ENCODE measurements at places on chromosomes 11 and 22. TPM values are rescaled to one million over a fixed set of nuclear protein-coding genes. Genes with fewer than 3 reads are reported as not detected.

B4GALNT4 gene
- 8.2 TPM for total RNA-seq

- H3K36me3 ChIP-seq, result no peaks in the 10 kb centered on the region
- peaks cover 2% of the 10 kb centered on the region for H3K4me1 ChIP-seq
- DNase-seq, result no peak
- peak overlapping the region; percentile 87 for H3K27ac ChIP-seq
- H3K27me3 ChIP-seq, result no peaks in the 10 kb centered on the region
Measured at GRCh38 chr11:126061707-126062678, 673 bp downstream of the CDON start.

FANCF gene
- 3.5 TPM for total RNA-seq

DNA sequence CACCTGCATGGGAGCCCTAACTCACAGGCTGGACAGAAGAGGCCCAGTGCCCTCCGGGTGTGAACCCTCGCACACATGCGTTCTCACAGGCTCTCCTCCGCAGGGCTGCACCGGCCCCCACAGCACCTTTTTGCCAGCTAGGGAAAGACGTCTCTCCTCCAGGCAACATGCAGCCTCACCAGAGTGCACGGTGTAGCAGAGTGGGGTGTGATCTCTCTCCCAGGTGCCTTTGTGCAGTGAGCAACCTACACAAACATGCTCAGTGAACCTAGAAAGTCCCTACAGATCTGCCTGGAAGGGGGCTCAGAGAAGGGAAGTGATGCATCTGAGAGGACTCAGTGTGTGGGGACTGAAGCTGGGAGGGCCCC lies 3.7 kb upstream of the CARNS1 start:
- no peaks in the 10 kb centered on the region for H3K36me3 ChIP-seq
- H3K27me3 ChIP-seq, result no peaks in the 10 kb centered on the region
- no peak overlapping the region for H3K27ac ChIP-seq
- no peak overlapping the region for H3K4me3 ChIP-seq
- H3K4me1 ChIP-seq, result no peaks in the 10 kb centered on the region

GRCh38 chr11:104060004-104060794 lies 23.8 kb downstream of the DDI1 start:
- H3K4me3 ChIP-seq, result no peak overlapping the region
- no peaks in the 10 kb centered on the region for H3K36me3 ChIP-seq
- H3K27ac ChIP-seq, result peak overlapping the region; percentile 74
- H3K27me3 ChIP-seq, result no peaks in the 10 kb centered on the region

DNA sequence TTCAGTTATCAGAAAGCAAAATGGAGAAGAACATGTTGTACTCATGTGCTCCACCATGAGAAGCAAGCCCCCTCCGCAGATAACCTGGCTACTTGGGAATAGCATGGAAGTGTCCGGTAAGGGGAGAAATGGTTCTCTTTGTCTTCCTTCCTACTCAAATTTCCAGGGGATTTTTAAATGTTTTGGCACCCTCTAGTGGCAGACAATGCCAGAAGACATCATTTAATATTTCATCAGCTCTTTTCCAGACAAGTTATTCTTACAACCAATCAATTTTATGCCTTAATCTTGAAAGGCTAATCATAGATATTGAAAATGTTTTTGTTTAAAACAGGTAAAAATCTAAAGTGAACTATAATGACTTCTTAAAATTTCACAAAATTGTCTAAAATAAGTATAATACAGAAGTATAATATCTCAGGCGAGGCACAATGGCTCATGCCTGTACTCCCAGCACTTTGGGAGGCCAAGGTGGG lies 15.7 kb downstream of the CRTAM start:
- H3K4me1 ChIP-seq, result no peaks in the 10 kb centered on the region
- H3K4me3 ChIP-seq, result no peak overlapping the region
- H3K27ac ChIP-seq, result no peak overlapping the region

DNA sequence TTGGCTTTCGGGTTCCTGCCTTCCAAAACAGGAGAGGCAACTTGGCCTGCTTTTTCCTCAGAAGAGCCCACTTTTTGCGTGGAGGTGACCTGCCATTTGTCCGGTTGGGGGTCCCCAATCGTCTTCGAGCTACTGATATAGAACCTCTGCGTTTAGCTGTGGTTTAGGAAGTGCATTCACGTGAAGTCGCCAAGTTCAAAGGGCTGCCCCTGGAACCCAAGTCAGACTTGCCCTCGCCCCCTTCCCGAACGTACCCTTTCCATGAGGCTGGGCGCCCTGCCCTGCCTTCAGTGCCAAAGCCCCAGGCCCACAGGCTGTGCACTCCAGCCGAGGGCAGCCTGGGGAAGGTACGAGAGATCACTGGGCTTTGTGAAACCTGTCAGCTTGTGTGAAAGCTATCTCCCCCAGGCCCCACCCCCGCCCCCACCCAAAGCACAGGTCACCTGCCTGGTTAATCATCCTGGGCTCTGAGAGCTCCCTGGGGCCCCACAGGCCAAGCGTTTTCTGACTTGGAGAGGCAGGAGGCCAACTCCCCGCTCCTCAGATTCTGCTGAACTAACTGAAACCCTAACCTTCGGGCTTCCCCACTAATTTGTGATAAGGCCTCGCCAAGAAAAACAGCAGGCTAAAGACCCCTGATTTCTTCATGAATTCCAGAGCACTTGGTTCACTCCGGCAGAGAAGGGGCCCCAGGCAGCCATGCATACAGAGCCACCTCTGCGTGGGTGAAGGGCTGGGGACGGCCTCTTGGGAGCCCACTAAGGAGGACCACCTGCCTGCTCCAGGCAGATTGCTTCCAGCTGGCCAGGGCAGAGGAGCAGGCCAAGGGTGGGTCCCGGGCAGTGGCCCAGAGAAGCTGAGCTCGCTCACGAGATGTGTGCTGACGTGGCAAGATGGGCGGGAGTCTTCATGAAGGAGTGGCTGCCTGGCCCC lies 25.8 kb upstream of the KCNQ1OT1 start:
- no peaks in the 10 kb centered on the region for H3K4me1 ChIP-seq
- H3K36me3 ChIP-seq, result no peaks in the 10 kb centered on the region

DNA sequence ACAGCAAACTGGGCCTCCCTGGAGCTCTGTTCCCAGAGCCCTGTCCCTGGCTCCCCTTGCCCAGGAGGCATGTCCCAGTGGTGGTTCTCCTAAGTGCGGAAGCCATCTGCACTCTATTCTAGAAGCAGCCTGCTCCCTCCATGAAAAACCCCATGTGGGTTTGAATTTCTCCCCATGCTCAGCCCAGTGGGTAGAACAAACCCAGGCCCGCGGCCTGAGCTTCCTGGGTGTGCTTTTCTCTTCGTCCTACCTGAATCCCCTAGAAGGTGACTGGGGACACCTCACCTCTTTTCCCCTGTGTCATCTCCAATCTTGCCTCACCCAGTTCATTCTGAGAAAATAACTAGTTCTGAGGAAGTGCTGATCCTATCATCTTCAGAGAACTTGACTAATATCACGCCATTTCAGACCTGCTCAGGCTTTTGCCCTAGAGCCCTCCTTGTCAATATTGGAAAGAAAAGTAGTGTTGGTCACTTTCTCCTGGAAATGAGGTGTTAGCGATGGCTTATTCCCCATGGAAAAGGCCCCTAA lies 15.9 kb downstream of the IL10RA start:
- H3K27ac ChIP-seq, result peak overlapping the region; percentile 61
- H3K4me1 ChIP-seq, result no peaks in the 10 kb centered on the region
- no peak for DNase-seq
- no peaks in the 10 kb centered on the region for H3K36me3 ChIP-seq
- no peak overlapping the region for H3K4me3 ChIP-seq
- no peaks in the 10 kb centered on the region for H3K27me3 ChIP-seq

DNA sequence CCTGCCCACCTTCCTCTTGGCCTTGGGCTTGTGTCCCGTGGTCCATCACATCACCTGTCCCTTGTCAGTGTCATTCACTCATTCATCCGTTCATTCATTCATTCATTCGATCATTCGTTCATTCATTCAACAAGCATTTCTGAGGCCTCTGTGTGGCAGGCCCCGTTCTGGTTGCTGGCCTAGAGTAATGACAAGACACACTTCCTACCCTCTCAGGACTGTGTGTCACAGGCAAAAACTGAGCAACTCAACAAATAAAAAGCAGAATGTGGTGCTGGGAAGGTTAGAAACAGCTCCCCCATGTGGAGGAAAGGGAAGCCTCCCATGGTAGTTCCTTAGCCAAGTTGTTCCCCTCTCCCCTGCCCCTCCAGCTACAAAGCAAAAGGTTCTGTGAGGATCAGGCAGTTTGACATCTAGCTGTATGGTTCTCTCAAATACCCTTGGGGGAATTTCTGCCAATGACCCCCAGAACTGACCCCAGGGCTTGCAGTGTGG lies 1.6 kb upstream of the OMP start:
- no peak overlapping the region for H3K4me3 ChIP-seq
- H3K36me3 ChIP-seq, result no peaks in the 10 kb centered on the region
- no peaks in the 10 kb centered on the region for H3K27me3 ChIP-seq
- no peak for DNase-seq
- H3K27ac ChIP-seq, result no peak overlapping the region

DNA sequence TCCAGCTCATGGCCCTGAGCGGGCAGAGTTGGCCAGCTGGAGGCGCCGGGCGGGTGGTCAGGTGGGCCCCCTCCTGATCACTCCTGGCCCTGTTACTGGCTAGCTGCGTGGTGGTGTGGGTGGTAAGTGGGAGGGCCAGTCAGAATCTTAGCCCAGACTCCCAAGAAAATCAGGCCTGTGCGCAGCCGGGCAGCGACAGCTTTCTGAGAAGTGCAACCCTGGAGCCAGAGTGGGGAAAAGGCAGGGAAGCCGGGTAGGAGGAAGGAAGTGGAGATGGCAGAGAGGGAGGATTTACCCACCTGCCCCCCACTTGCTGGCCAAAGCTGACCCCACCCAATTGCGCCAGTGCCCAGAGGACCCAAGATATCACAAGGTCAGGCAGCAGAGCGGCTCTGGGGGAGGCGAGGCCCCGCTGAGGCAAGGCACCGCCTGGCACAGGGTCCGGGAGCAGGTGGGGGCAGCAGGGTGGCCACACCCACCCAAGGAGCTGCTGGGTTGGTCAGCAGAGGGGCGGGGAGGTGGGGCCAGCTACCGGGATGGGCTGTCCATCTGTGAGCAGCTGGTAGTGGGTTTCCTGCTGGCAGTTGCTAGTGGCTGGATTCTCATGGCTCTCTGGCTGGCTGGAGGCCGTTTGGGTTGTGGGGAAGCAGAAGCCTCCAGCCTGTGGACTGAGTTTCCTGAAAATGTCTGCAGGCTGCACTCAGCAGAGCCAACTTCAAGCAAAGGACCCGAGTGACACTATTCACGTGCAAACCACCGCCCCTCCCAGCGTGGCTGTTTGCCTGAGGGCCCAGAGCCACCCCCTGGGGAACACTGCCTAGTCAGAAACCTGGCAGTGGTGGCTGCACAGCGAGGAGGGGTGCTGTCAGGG lies 196.4 kb downstream of the IGLL1 start:
- no peaks in the 10 kb centered on the region for H3K4me1 ChIP-seq
- H3K27me3 ChIP-seq, result no peaks in the 10 kb centered on the region
- DNase-seq, result no peak
- H3K27ac ChIP-seq, result no peak overlapping the region
- no peaks in the 10 kb centered on the region for H3K36me3 ChIP-seq

DNA sequence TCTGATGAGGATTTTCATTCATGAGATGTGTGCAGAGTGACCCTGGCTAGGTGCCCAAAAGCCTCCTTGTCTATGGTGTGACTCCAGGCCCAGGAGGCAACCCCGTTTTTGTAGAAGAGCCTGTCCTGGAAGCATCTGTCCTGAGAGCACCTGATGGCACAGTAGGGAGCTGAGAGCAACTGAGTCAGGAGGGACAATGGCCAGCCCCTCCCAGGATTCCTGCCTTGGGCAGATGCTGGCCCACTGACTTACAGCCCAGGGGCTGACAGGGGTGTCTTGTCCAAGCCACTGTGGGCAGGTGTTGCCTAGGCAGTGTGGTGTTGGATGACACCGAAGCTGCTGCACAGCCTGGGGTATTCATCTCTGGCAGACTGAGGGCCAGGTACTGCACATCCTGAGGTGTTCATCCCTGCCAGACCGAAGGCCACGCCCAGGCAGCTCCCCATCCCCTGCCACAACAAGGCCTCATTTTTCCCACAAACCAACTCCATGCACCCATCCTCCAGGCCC lies 3.2 kb upstream of the RFPL2 start:
- peaks cover 26% of the 10 kb centered on the region for H3K27me3 ChIP-seq
- no peak overlapping the region for H3K27ac ChIP-seq
- DNase-seq, result no peak
- no peaks in the 10 kb centered on the region for H3K36me3 ChIP-seq
- H3K4me1 ChIP-seq, result no peaks in the 10 kb centered on the region

DNA sequence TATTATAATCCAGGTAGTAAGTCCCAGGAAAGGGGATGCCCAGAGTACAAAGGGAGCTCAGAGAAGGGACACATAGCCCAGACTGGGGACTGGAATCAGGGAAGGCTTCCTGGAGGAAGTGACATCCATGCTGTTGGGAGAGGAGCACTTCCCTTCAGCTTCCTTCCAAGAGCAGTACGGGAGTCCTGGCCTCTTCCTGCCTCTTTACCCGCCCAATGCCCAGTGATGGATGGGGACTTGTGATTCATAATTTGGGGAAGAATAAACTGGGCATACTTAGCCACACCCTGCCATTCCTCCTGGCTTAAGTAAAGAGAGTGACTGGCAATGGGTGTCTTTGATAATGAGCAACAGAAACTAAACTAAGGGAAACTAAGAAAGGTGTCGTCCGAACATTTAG lies 11.5 kb downstream of the C11orf91 start:
- H3K4me3 ChIP-seq, result no peak overlapping the region
- H3K27me3 ChIP-seq, result no peaks in the 10 kb centered on the region
- H3K27ac ChIP-seq, result peak overlapping the region; percentile 96
- H3K4me1 ChIP-seq, result peaks cover 31% of the 10 kb centered on the region

ELMOD1 gene
- not detected for total RNA-seq

DNA sequence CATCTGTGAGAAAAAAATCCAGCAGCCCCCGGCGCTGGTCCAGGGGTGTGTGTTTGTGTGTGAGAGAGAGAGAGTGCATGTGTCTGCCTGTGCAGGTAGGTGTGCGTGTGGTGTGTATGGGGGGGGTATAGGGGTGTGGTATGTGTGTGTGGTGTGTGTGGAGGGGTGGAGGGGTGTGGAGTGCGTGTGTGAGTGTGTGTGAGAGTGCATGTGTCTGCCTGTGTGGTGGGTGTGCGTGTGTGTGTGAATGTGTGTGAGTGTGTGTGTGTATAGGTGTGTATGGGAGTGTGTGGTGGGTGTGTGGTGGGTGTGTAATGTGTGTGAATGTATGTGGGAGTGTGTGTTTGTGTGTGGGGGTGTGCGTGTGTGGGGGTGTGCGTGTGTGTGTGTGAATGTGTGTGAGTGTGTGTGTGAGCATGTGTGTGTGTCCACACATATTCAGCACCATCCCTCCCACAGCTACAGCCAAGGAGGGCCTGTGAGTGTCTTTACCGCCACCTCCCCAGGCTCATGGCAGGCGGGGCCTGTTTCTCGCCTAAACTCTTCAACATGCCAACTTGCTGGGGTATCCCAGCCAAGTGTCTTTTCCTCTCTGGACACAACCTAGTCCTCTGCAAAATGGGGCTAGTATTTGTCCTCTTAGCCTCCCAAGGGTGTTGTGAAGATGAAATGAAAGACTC lies 11.9 kb downstream of the LMO1 start:
- no peak overlapping the region for H3K4me3 ChIP-seq
- no peaks in the 10 kb centered on the region for H3K27me3 ChIP-seq
- no peak for DNase-seq
- H3K27ac ChIP-seq, result no peak overlapping the region

GRCh38 chr11:58940028-58940427 lies 740 bp downstream of the GLYATL1 start:
- no peaks in the 10 kb centered on the region for H3K4me1 ChIP-seq
- H3K27ac ChIP-seq, result no peak overlapping the region
- H3K27me3 ChIP-seq, result no peaks in the 10 kb centered on the region

GRCh38 chr11:71245601-71246391 lies 6.6 kb downstream of the SHANK2 start:
- peak; percentile 42 for DNase-seq
- peaks cover 16% of the 10 kb centered on the region for H3K27me3 ChIP-seq
- H3K36me3 ChIP-seq, result no peaks in the 10 kb centered on the region
- no peak overlapping the region for H3K27ac ChIP-seq
- no peak overlapping the region for H3K4me3 ChIP-seq

GRCh38 chr11:68870470-68870869 lies 28.8 kb upstream of the CPT1A start:
- no peak for DNase-seq
- no peak overlapping the region for H3K27ac ChIP-seq
- no peaks in the 10 kb centered on the region for H3K27me3 ChIP-seq
- H3K36me3 ChIP-seq, result no peaks in the 10 kb centered on the region
- peak overlapping the region; percentile 60 for H3K4me3 ChIP-seq

Data from breast epithelium (tissue), 4 donors.